ENCODE measurements at places on chromosomes 3 and 15.

DNA sequence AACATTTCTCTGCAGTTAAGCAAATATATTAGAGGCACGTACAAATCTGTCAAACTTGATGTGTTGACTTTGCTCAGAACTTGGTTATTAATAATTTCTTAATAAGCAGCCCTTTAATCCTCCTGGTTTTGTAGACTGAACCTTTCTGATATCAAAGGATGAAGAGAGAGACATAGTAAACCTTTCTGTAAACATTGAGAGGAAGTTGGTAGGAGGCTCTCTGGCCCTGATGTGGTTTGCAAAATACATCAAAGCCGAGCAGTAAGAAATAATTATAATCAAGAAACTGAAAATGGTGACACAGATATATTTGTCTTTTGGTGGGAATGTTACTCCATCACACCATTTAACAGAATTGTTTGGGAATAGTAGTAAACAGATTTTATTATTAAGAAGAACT, 111.9 kb downstream of the OXSM start:
- DNase-seq = no peak

DNA sequence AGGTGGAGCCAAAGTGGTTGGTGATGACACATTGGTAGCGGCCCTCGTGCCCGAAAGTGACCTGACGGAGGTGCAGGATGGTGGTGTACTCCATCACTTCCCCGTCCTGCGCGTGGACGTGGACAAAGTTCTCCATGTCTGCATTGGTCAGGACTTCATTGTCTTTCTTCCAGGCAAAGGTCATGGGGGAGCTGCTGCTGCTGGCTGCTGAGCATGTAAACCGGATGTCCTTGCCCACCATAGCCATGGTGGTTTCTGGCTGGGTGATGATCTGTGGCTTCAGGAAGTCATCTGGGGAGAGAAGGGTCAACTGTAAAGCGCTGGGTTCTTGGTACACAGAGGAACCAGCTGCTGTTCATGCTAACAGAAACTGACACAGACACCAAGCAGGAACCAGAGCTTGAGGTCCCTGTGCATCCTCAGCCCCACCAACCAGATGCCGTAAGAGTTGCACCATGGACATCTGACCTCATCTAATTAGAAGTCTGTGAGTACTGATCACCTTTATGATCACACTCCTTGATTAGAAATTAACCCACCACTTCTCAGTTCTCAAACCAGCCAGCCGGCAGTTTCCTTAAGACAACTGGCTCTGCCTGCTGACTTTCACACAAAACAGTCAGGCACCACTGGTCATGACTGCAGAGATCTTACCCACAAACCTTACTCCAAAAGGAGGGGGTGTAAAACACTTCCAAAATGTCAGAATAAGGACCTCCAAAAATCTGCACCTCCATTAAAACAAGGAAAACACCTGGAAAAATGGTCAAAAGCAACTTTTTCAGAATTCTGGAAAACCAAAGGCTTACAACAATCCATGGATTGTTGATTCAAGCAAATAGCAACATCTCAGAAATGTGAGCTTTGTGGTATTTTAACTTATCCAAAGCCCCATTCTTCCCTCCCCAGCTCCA, 114.6 kb downstream of the LRIG1 start:
- DNase-seq = no peak

- no peak for DNase-seq
Observed at GRCh38 chr3:28915741-28916500, 364.9 kb upstream of the RBMS3 start.

- no peak for DNase-seq
Observed at GRCh38 chr3:54703923-54704322, 223.9 kb downstream of the LRTM1 start.

DNA sequence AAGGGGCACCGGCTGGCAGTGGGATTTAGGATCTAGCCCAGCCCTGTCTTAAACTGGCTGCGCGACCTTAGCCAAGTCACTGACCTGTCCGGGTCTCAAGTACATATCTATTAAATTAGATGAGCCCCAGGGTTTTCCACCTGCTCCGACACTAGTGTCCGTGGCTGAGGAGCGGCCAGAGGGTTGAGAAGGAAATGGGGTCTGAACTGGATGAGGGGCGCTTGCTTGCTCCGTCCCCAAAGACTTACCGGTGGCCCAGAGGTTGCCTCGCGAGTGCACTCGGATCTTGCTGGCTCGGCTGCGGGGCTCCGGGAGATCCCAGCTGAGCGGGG, 285 bp downstream of the NMB start:
- no peak for DNase-seq

- DNase-seq = no peak
Observed at GRCh38 chr3:14338242-14338641, 64.2 kb upstream of the SLC6A6 start.

DNA sequence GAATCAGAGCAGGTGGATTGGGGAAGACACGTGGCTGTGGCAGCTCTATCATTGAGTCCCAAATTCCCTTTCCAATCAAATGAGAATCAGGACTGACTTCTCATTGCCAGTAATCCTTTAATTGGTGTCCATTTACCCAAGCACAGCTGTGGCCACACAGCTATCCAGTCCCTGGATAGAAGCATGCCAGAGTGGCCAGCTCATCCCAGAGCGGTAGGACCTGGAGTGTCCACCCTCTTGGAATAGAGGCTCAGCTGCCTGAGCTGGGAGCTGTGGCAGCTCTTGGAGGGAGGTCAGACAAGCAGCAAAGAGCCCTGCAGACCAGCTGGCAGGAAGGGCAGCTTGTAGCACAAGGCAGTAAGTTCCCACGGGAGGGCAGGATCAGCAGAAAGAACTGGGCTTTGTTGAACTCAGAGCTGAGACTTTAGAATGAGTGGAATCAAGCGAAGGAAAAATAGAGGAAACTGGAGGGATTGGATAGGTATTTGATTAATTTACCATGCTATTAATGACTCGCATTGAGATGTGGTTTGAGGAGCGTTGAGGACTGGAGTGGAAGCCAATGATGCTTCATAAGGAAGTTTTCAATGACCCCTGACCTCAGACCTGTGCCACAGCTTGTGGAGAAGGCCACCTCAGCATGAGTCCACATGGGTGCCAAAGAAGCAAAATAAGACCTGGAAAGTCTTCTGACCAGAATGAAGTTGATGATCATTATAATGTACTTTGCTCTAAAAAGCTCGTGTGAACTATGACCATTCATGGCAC, 6.9 kb upstream of the ALPK3 start:
- DNase-seq = no peak

DNA sequence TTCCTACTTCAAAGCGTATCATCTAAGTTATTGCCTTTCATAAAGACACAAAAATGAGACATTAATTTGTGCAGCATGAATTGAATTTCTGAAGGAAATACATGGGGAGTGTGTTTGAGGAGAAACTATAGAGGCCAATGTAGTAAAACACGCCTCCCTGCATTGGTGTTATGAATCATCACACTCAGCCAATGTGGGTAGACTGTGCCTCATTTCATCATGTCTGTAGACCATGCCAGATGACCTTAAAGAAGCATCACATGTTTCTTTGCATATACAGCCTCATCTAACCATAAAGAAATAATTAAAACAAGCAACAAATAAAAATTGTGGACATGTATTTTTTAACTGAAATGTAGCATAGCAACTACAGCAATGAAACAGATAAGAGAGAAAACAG, 486.0 kb upstream of the ADAMTS9 start:
- no peak for DNase-seq

DNA sequence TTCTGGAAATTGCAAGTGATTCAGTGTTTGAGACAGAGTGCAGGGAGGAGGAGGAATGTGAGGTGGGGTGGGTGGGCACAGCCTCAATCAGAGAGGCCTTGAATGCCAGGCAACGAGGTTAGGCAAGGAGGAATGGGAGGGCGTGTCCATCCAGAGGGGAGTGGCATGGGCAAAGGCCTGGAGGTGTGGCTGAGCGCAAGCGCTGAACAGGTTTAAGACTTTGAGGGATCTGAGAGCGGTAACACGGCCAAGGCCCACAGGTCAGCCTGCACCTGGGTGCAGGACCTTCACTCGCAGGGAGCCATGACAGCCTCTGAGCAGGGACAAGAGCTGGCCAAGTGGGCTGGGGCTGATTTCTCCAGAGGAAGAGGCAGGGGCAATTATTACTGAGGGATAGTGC, 125.9 kb downstream of the TPRA1 start:
- DNase-seq = no peak

DNA sequence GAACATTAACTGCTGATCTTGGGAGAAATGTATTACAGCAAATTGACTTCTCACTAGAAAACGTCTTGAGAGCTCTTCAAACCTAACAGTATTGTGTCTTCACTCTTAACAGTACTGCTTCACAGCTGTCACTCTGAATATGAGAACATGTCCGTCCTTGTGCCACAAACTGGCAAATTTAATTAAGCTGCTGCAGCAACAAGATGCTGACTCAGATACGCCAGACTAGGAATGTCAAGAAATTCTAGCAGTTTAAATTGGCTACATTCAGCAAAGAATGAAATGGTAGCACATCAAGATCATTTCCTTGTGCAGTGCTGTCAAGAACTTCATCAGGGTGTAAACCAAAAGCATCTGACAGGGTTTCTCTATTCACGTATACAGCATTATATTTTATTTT, 7.6 kb downstream of the ICE2 start:
- DNase-seq = no peak

GRCh38 chr3:125694761-125695294, 99.5 kb upstream of the OSBPL11 start:
- DNase-seq = no peak
